Muscle of arm (tissue), 14 donors: ENCODE measurements at places on chromosomes 4 and X.

GRCh38 chr4:143653031-143653430 is 47.4 kb downstream of the FREM3 start:
- no peak for DNase-seq

GRCh38 chr4:181330654-181331201 is 912.5 kb upstream of the TENM3 start:
- no peak for DNase-seq

DNA sequence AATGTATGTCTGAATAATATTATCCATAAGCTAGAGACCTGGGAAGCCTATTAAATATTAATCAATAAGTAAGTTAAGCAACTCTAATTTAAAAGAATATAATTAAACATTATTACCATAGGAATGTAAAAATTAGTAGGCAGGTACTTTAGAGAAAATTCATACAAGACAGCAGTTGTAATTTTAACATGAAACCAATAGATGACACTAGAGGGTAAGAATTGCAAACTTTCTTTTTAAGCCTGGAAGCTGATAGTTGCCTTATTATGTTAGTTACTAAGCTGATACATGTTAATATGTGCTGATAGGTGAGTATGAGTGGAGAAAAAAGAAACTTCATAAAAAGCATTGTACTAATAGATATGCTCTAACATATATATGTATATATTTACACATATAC is 1157.4 kb downstream of the FAM133A start:
- no peak for DNase-seq

DNA sequence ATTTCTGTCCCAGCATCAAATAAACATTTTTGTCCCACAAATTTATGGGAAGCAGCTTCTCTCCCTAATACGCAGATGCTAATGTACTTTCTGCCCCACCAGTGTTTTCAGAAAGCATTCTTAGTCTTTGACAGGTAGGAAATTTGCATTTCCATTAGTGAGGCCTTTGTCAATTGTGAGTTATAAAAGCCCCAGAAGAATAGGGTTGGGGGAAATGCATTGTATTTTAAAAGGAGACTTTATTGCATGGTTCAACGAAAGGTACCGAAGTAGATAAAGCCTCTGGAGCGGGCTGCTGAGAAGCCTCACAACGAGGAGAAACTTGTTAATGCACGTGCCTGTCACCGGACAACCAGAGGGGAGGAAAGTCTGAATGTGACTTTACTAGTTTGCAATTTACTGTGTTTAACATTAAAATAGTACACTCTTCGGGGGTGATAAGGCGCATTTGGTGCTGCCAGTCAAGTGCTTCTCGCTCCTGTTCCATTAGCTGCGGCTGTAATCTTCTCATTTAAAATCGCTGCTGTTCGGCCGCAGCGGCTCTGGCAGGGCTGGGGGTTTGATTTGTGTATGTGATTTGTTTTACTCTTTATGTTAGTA is 63.4 kb downstream of the DCTD start:
- DNase-seq, result no peak

GRCh38 chr4:38562751-38563198 is 101.2 kb upstream of the KLF3 start:
- DNase-seq, result no peak

- DNase-seq, result peak; percentile 69
Measured at GRCh38 chr4:5708449-5709206, at the start of gene EVC2. EVC2 (minus strand) TSS chr4:5708559; CDS start chr4:5708513, 46 bp downstream.

DNA sequence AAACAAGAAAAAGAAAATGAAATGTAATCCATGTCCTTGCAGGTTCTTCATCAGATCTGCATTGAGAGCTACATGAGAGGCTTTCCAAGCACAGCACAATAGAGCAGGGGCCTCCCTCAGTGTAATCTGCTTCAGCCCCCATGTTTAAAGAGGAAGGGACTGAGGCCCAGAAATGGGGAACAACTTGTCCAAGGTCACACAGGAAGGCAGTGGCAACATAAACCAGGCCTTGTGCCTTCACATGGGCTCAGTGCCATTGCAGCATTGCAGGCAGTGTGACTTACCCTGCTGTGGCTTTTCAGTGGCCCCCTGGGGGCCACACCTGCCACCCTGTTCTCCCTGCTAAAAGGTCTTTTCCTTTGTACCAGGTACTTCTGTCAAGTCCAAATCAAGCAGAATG is 20.9 kb upstream of the CD99L2 start:
- DNase-seq, result no peak

GRCh38 chrX:111608724-111609123 is 72.2 kb upstream of the ALG13 start:
- no peak for DNase-seq
